NCI-H1048 (cell line): ENCODE measurements at places on chromosomes 2 and 18.

DNA sequence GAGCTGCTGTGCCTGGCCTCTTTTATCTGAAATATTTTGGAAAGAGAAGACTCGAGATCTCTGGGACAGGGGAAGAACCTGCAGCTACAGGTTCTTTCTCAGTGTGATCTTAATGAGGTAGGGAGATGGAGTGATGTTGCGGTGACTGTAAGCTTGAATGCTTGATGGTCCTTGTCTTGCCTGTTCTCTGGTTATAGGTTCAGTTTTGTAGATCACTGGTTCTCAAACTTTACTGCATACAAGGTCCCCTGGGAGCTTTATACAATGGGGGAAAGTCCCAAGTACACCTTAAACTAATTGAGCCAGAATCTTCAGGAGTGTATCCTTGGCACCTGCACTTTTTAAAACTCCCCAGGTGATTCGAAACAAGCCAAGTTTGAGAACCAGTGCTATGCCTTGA is 136.7 kb upstream of the CXCR4 start:
- DNase-seq, result no peak

GRCh38 chr18:46130061-46130460 is 25.9 kb downstream of the HAUS1 start:
- no peak for DNase-seq

- no peak for DNase-seq
These were observed 42.4 kb downstream of the ST3GAL5 start for GRCh38 chr2:85846411-85846810.

DNA sequence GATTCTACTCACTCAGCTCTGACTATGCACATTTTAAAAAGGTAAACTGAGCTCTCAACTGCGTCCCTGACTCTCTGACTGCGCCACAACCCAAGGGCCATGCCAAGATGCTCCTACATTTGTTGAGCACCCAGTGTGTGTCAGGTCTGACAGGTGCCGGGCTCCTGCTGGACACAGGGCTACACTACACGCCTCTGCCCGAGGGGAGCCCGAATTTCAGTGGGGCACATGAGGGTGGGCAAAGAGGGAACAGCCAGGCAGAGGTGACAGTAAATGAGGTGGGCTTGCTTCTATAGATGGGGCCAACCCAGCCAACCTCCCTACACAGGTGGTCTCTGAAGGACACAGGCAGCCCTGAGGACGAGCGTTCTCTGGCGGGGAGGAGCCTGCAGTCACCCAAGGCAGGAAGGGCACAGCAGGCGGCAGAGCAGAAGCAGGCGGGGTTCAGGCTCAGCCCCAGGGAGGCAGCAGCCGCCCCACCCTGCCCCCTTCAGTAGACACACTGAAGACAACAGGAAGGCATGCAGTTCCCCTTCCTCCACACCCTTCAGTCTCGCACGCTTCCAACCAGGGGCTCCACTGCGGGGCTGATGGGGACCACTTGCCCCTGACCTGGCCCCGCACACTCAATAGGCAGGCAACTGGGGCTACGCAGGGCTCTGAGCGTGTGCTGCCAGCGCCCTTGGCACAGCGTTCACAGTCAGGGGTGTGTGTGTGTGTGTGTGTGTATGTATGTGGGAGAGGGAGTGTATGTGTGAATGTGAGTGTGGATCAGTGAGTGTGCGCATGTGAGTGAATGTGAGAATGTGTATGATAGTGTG is 98.4 kb downstream of the UXS1 start:
- no peak for DNase-seq

DNA sequence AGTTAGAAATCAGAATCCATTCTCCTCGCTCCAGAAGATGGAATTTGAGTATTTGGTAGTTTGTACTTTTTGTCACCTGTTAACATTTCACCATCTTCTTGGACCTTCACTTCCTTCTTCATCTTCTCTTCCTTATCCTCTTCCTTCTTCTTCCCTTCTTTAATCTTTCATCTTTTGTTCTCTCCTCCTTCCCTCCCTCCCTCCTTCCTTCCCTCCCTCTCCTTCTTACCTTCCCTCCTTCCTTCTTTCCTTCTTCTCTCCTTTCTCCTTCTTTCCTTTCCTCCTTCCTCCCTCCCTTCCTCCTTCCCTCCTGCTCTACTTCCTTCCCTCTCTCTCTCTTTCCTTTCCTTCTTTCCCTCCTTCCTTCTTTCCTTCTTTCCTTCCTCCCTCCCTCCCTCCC is 31.1 kb upstream of the LTBP1 start:
- DNase-seq, result no peak

DNA sequence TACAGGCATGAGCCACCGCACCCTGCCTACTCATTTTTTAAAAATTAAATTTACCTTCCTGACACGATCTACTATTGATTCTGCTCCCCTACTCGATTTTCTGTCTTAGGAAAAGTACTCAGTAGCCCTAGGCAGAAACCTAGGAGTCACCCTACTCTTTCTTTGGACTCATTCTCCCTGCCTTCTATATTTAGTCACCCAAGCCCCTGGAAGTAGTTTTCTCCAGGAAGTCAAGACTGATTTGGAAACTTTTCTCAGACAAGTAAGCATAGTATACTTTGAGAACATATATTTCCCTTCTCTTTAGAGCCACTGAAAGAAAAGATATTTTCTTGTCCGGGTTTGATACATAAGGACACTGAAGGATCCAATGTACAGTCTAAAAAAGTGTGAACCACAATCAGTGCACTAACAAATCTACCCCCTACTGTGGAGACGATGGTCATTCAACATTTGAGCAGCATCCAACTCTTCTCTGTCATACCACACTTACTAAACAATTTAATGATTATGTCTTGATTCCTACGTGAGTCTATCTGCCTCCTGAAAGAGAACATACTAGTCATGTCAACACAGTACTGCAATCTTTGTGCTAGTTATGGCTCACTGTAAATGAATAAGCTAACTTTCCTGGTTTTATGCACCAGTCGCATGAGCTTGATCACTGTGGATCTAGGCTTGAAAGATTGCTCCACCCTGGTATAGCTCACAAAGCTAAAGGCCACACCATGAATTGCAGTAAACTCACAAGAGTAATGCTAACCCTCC is 19.8 kb downstream of the YWHAQ start:
- no peak for DNase-seq

- DNase-seq, result no peak
These were observed 259.0 kb upstream of the ERBB4 start for GRCh38 chr2:212797484-212798205.

DNA sequence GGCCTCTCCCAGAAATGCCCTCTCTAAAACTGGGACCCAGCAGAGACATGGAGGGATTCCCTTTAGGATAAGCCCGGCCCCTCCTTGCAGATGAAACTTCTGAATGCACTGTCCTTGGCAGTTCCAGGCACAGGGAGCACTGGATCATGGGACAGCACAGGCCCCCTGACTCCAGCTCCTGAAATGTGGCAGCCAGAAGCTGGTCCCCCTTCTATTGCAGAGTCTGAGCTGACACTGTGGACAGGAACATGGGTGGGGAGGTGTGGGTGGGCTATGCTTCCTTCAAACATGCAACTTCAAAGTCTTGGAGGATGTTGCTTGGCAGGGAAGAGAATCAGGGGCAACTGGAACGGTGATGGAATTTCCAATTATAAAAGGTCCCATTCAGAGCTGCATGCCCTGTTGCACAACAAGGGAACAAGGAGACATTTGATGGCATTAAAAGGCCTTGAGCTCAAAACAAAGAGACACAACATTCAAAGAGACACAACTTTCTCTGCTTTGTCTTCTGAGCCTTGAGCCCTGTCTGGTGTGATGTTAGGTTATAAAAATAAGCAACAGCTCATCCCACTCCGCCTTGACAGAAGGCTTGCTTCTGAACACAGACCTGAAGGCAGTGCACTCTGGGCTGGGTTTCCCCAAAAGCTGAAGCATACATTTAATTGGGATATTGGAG is 239.0 kb downstream of the OSR1 start:
- DNase-seq, result no peak

DNA sequence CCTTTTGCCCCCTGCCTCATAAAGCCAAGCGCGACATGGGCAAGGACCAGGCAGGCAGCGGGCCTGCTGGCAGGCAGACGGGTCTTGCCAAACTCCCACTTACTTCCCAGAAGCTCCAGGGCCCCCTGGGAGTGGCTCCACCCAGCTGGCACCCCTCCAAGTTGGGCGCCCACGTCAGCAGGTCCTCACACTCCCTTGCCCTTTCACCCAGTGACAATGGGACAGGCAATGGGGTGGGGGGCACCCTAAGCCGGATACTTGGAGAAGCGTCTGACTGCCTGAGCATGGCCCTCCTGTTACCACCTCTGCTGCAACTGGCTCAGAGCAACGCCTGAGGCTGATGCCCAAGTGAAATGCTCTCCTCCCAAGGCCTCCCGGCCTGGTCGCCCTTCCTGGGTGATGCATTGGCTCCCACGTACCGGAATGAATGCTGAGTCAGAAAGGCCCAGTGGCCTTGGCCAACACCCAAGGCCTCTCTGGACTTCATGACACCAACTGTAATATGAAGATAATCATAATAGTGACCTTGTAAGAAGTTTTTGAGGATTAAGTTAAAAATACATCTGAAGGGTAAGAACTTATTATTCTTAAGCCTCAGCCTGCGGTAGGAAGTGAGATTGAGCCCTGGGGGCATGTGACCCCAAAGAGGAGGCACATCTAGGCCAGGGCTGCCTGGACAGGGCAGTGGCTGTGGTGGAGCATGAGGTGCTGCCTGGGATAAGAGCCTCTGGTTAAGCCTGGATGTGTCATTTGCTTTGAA is 31.6 kb downstream of the KCNK3 start:
- DNase-seq, result no peak

DNA sequence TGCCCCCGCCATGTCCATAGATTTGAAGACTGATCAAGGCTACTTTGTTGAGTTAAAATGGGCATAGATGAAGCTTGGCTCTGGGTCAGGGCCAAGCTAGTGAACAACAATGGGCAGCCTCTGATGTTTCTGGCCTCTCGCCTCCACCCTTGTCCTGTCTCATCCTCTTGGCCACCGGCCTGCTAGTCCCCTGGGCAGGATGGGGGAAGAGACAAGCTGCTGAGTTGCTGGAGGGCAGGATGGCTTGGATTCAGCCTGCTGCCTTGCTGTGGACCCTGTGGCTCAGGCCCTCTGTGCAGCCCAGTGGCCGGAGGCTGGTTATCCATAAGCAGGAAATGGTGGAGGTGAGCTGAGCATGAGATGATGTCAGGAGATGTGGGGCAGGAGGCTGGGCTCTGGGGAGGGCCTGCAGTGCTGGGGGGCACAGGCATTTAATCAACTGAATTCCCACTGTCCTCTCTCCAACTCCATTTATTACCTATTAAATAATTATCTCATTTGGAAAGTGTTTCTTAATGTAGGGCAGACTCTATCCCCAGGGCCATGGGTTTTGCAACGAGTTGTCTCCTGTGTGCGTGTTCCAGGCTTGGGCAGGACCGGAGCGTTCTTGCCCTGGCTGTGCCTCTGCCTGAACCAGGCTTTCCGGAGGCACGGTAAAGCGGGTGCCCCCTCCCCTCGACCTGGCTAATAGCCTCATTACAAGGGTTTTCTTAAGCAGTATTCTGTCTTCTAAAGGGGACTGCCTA is 122.9 kb downstream of the GLI2 start:
- no peak for DNase-seq

GRCh38 chr2:236113425-236113824 is 54.8 kb downstream of the GBX2 start:
- DNase-seq, result no peak

DNA sequence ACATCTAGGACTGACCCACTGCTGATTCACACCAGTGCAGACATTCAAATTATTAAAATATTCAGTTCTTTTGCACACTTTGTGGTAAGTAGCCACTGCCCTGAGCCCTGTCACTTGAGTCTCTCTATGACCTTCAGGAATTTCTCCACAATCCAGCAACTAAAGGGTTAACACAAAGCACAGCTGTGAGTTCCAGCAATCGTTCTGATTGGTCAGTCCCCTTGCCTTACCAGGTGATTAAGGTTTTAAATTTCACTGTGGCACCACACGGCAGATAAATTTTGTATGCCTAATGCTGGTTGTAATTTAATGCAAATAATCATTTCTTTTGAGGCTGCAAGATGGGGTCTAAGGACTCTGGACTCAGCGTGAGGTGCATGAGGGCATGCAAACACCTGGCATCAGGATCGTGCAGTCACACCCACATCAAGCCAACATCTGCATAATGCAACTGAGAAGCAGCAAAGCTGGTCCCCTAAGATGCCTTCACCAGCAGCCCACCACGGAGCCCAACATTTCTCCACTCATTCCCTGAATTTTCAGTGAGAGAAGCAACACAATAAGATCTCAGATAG is 36.6 kb downstream of the SLC14A1 start:
- no peak for DNase-seq

- DNase-seq, result peak; percentile 50
These were observed 54.3 kb downstream of the TMX3 start for GRCh38 chr18:68660354-68661183.
